ENCODE measurements at places on chromosomes 5 and 9.
A peak's percentile ranks its signal among the peaks of the same experiment; 100 is the strongest.

DNA sequence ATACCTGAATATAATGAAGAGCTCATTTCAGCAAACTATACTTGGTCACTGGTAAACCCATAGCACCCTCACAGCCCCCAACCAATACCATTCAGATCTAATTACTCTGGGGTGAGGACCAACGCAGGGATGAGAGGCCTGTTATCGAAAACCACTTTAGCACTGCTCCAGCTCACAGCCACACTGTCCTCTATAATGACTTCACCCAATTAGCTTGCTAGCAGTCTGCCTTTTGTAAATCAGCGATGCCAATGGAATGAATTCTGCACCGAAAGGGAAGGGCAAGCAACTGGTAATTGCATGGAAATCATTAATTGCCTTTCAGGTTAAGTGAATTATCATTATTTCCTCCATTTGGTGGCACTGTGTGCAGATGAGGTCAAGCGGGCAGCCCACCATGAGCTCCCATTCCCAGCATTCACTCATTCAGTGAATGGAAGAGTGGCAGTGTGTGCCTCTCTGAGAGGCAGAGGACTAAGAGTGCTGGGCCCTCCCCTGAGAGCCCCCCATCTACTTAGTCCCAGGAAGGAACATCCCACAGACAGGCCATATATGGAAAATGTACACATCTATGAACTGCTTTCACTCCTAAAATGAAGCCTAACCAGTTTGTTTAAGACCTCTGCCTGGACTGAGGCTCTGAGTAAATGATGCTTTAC, 262.1 kb downstream of the SPOCK1 start:
- DNase-seq = no peak

- DNase-seq = no peak
Observed at GRCh38 chr5:76522103-76522935, 100.9 kb downstream of the F2RL2 start.

- DNase-seq = no peak
Observed at GRCh38 chr5:85170183-85170582, 785.5 kb upstream of the EDIL3 start.

GRCh38 chr9:105154723-105155191, 89.7 kb upstream of the SLC44A1 start:
- peak; percentile 29 for DNase-seq

DNA sequence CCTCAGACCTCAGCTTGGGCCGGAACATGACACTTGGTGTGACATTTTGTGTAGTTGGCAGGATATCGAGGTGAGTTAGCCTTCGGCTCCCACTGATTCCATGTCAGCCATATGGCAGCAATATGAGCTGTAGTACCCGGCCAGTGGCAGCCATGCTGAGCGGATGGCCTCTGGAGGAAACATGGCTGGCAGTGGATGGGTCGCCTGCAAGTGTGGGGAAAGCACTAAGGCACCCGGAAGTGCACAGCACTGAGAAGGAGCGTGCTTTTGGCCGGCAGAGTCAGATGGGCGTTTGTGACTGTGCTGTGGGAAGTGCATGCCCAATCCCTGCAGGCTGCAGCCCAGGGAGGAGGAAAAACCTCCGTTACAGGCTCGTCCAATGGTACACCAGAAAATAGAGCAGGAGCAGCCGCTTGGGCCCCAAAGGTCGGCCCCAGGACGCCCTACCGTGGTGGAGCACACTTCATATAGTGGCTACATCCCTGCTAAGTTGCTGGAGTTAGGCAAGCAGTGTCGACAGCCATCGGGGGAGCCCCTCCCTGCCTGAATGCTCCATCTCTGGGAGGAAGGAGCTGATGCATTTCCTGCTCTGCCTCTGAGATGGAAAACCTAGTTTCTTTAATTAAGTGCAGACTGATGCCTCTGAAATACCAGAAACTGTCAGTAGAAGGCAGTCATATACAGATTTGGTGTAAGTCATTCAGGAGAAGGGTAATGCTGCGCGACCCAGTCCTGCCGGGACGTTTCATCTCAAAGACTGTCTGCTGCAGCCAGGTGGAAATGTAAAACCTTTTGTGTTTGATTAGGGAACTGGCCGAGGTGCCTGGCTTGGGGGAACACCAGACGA, 2185.8 kb upstream of the ACO1 start:
- DNase-seq = no peak

Data from foreskin fibroblast (primary cell).